ENCODE measurements at places on chromosomes 1 and 21.

- DNase-seq, result peak; percentile 32
These were observed 189.7 kb downstream of the SEC16B start for GRCh38 chr1:177780096-177780700.

DNA sequence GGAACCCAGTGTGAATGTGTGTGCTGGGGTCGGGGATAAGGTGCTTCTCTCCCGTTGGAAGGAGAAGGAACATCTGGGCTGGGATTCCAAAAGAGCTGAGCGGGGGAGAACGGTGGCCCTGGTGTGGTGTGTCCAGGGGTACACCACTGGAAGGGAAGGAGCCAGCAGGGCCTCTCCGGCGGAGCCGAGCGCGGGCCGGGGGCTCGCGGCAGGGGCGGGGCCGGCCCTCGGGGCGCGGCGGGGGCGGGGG lies 231 bp upstream of the RPS6KA1 start:
- no peak for DNase-seq

GRCh38 chr1:202278751-202279150 lies 63.0 kb downstream of the UBE2T start:
- no peak for DNase-seq

DNA sequence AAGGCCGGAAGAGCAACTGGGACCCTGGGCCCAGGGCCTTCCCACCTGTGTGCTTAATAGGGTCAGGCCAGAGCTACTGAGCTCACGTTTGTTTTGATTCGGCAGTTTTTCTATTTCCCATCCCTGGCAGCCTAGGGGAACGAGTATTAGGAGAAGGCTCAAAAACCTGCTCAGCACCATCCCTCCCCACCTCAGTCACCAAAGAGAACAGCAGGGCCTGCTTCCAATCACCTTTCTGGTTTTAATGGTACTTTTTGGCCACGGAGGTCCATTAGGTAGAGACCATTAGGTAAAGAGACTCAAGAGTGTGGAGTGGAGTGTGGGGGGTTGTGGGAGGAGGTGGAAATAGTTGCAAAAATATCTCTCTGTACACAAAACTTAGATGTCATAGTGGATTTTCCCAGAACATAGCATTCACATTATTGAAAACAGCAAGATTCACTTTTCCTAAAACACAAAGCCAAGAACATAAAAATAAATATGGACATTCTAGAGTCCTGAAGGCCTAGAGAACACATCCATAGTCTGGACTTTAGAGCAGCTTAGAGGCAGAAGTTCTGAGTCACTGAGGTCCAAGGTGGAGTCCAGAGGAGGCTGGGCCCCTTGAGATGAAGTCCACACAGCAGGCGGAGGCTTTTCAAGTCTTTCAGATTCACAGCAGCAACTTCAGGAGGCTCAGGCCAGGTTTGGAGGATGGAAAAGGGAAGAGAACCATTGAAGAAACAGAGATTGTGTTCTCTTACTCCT lies 19.5 kb downstream of the NUAK2 start:
- no peak for DNase-seq

DNA sequence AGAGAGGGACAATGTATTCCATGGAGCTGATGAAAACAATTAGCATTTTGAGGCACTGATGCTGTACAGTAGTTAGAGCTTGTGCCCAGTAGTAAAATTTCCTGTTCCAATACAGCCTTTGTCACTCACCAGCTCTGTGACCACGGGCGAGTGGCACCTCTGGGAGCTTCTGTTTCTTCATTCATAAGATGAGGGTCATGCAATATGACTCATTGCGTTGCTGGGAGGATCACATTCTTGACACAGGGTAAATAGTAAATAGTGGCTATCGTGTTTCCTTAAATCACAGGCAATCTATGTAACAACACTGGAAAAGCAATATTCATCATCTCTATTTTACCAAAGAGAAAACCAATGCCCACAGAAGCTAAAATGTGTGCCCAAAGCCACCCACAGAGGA lies 4.5 kb upstream of the LRRC52 start:
- DNase-seq, result no peak

DNA sequence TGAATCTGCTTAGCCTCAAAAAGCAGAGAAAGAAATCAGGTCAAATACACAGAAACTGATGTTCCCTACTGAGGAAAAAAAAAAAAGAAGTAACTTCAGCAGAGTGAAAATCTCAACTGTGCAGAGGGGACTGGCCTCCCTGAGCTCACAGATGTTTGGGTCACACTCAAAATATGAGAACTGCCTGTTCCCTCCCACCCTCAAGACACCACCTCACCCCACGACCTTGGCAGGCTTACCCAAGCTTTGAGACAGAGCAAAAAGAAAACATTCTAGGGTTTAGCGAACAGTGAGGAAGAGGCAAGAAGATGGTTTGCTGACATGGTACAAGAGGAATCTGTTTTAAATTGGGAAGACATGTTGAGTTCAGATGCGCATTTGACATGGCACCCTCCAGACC lies 48.8 kb downstream of the NID1 start:
- no peak for DNase-seq

GRCh38 chr1:211579440-211580302 lies 710 bp upstream of the SLC30A1 start:
- DNase-seq, result no peak

- DNase-seq, result no peak
These were observed 9.8 kb downstream of the KCNN3 start for GRCh38 chr1:154860156-154860870.

DNA sequence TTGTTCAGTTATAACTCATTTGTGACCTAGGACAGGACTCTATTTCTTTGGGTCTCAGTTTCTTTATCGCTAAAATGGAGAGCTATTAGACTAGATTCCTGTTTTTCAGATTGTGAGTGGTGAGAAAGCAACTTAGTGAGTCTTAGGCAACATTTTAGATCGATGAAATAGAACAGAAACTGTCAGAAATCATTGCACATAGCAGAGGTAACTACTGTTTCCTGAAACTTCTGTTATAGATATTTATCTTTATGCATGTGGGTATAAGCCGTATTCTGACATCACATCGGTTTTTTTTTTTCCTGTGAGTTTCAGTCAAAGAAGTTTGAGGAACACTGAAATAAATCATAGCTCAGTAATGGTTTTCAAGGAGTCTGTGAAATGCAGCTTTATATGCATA lies 42.1 kb upstream of the DNAJC6 start:
- no peak for DNase-seq

DNA sequence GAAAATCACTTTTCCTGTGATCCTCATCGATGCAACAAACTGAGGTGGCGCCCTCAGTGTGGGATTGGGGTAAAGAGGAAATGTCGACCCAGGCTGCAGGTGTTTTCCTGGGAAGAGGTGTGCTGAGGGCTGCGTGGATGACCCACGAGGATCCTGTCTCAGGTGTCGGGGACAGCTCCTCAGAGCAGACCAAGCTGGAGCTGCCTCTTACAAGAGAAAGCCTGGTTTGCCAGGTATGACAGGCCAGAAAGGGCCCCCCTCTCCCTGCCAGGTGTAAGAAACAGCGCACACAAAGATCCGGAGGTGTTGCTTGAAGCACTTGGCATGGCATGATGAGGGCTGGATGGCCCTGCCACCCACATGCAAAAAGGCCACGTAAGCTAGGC lies 12.6 kb downstream of the FHAD1 start:
- no peak for DNase-seq

- DNase-seq, result no peak
These were observed 300.9 kb downstream of the BRINP3 start for GRCh38 chr1:190176776-190177175.

GRCh38 chr1:87958201-87958600 lies 629.5 kb downstream of the LMO4 start:
- no peak for DNase-seq

GRCh38 chr1:25872713-25873112 lies 2.8 kb downstream of the PAQR7 start:
- DNase-seq, result no peak

DNA sequence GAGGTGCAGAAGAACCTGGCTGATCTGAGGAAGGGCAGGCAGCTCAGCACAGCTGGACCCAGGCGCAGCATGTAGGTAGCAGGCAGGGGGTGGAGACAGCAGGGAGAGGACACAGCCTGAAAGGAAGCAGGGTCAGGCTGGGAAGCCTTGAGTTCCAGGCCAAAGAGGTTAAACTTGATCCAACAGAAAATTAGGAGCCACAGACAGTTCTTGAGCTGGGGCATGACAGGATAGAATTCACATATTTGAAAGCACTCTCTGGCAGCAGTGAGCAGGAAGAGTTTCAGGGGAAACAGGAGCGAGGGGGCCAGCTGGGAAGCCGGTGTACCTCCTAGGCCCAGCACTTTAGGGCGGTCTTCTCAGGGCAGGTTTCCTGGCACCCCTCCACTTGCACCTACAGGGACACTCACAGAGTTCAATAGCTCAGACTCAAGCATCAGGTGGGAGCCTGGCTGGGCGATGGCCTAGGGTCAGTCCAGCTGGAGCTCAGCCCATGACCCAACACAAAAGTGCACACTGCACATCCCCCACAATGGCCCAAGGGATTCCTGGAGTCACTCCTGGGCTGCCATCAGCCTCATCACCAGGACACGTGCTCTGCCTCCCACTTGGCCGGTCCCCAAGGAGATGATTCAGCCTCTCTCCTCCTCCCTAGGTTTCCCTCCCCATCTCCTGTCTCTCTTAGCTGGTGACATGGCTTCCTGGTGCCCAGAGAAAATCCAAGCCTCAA lies 22.7 kb downstream of the MATN1 start:
- no peak for DNase-seq
